GM20000 (cell line): ENCODE measurements at places on chromosomes 5 and 9.

GRCh38 chr5:111582993-111583601 lies 70.8 kb upstream of the STARD4 start:
- no peak for DNase-seq

DNA sequence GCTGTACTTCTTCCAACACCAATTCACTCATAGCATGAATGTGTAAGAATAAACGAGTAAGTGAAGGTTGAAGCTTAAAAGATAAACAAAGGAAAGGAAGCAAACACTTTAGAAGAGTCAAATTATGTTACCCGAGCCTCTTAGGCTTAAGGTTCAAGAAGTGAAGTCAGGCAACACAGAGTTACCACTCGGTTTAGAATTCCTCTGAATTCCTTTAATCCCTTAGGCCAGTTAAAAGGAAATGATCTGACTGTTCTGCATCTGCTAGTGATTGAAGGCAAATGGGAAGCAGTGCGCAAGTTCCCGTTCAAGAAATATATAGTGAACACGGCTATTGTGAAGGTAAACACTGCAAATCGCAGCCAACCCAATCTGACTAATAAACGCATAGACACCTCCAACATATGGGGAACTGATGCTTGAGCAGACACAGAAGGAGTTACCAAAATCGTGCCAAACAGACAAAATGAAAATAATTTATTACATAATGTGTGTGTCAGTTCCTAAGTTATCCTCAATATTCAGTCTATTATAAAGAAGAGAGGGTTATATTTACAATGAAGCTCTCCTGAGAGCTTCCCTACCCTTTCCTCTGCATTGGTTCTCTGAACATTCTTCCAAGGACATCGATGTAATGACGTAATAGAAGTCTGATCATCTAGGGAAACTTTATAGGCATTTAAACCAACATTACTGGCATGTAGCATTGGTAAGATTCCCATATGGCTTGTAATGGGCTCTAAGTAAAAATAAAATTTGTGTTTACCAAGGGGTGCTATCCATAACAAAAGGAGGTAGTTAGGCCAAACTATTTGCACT lies 837.1 kb upstream of the ZNF608 start:
- no peak for DNase-seq

DNA sequence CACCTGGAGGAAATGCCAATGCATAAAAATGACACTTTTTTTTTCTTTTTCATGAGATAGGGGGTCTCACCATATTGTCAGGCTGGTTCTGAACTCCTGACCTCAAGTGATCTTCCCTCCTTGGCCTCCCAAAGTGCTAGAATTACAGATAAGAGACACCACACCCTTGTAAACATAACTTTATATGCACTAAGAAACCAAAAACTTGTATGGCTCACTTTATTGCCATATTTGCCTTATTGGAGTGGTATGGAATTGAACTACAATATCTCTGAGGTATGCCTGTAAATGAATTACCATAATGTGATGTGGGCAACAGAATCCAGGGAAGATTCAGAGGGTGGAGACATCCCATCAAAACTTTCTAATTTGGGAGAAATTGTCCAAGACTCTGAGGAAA lies 113.9 kb downstream of the UGCG start:
- no peak for DNase-seq

DNA sequence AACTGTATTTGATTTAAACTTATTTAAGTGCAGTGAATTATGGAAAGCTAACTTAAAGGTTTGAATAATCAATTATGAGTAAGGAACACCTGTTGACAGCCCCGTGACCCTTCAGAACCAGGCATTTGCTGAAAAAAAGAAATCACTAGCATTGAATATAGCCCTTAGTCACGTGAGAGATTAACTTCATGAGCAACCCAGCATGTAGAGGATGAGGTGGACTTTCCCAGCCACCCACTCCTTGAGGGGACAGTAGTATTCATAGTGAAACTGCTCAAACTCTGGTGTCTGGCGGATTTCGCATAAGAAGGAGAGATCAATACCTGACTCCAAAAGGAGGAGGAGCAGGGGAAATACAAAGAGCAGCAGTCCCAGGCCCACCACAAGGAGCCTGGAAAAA lies 184.8 kb upstream of the RASEF start:
- DNase-seq = peak; percentile 25

GRCh38 chr9:127767909-127768331 lies 10.5 kb downstream of the SH2D3C start:
- no peak for DNase-seq

DNA sequence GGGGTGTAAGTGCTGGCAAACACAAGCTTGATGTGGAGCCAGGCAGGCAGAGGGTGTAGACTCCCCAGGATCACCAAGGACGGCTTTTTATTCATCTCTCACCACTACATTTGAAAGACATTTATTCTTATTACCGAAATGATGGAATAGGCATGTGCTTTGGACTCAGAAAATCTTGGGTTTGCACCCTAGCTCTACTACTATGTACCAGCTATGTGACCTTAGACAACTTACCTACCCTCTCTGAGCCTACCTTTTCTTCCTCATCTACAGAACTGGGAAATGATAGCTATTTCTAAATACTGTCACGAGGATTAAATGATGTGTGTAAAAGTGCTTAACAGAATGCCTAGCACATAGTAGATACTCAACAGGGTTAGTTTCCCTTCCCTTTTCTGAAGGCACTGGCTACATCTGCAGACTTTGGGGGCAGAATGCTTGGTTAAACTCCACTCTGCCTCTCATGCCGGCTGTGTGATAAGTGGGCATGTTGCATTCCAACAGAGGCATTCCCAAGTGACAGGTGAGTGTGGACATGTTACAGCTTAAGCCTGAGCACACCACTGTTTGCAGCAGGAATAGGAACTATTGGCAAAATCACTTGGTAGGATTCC lies 94.8 kb downstream of the SLC1A3 start:
- peak; percentile 27 for DNase-seq

GRCh38 chr9:7342229-7342628 lies 457.3 kb downstream of the DMAC1 start:
- peak; percentile 17 for DNase-seq

- DNase-seq = peak; percentile 83
These were observed 5.9 kb downstream of the PDLIM7 start for GRCh38 chr5:177491429-177491945.

GRCh38 chr5:157993986-157994691 lies 135.2 kb upstream of the CLINT1 start:
- no peak for DNase-seq

GRCh38 chr5:124907098-124907644 lies 160.7 kb upstream of the ZNF608 start:
- DNase-seq = no peak

- peak; percentile 48 for DNase-seq
These were observed 70.4 kb upstream of the CTSV start for GRCh38 chr9:97109194-97109811.

- DNase-seq = no peak
These were observed 16.5 kb downstream of the NACC2 start for GRCh38 chr9:136078498-136079011.

GRCh38 chr5:83589786-83590185 lies 118.2 kb downstream of the VCAN start:
- no peak for DNase-seq

GRCh38 chr9:71755230-71755629 lies 13.1 kb downstream of the CEMIP2 start:
- DNase-seq = no peak

GRCh38 chr5:139272471-139273321 lies 20.8 kb upstream of the MATR3 start:
- DNase-seq = no peak

DNA sequence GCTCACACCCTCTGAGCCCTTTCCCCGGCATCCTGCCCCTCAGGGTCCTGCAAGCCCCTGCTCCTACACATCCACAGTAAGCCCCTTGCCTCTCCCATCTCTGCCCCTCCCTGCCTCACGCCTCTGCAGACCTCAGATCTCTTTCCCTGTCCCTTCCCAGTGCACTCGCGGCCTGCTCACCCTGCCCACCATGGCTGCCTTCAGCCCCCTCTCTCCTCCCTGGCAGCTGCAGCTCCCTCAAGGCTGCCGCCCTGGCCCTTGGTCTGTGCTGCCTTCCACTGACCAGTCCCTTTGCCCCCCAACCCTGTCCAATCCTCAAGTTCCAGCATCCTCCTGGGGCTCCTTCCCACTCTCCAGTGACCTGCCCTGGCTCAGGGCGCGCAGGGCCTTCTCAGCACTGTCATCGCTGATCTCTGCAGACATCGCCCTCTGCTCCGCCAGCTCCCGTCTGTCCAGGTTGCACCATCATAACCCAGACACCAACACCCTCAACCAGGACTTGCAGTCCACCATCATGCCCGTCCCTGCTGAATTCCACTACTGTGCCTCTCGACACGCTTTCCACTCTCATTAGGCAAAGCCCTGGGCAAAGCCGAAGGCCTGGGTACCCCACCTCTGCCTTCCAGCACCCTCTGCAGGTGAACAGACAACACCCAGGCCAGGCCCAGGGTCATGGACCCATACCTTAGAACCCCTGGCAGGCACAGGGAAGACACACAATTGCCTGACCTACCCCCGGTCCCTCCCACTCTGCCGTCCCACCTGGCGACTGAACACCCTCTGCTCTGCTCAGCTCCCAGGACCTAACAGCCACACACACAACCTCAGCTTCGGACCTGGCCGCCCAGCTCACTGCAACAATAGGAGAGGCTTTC lies 97.8 kb upstream of the RUFY1 start:
- no peak for DNase-seq

GRCh38 chr9:28502741-28503140 lies 929.5 kb upstream of the C9orf72 start:
- DNase-seq = no peak
